ENCODE measurements at places on chromosomes 16 and 17.
A peak's percentile ranks its signal among the peaks of the same experiment; 100 is the strongest.

GRCh38 chr16:86584726-86585721 lies 6.7 kb downstream of the FOXL1 start:
- DNase-seq, result no peak

- DNase-seq, result no peak
Measured at GRCh38 chr17:49436174-49436573, 21.5 kb upstream of the PHB1 start.

DNA sequence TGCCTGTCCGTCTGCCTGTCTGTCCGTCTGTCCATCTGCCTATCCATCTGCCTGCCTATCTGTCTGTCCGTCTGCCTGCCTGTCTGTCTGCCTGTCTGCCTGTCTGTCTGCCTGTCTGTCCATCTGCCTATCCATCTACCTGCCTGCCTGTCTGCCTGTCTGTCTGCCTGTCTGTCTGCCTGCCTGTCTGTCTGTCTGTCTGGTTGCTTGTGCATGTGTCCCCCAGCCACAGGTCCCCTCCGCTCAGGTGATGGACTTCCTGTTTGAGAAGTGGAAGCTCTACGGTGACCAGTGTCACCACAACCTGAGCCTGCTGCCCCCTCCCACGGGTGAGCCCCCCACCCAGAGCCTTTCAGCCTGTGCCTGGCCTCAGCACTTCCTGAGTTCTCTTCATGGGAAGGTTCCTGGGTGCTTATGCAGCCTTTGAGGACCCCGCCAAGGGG lies 5.6 kb downstream of the GCGR start:
- DNase-seq, result no peak

- no peak for DNase-seq
Measured at GRCh38 chr16:23496821-23497542, 13.3 kb downstream of the GGA2 start.

DNA sequence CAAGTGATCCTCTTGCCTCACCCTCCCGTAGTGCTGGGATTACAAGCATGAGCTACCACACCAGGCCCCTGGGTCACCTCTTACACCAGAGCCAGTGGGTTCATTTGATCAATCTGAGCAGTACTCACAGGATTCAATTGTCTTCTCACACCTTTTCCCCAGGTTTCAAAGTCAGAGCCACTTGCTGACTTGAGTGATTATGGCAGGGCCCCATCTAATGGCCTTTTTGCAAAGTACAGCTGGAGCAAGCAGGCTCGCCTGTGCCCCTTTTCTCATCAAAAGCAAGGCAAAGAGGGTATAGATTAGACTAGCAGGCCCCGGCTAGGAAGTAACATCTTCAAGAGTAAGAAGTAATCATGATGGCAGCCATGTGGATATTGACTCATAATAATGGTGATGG lies 114.8 kb upstream of the NOL11 start:
- no peak for DNase-seq

DNA sequence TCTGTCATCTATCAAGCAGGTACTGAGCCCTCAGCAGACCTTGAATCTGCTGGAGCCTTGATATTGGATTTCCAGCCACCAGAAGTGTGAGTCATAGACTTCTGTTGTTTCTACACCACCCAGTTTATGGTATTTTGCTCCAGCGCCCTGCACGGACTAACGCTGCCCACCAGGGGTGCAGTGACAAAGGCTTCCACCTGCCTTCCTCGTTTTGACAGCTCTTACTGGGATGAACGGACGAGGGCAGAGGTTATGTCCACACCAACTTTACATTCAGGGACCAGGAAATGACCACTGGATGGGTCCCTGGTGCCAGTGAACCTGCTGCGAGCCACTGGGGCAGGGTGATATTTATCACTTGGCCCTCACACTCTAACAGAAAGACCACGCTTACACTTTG lies 66.6 kb upstream of the CBX4 start:
- no peak for DNase-seq

- DNase-seq, result no peak
Measured at GRCh38 chr16:11183035-11183812, 72.8 kb downstream of the SOCS1 start.

- peak; percentile 78 for DNase-seq
Measured at GRCh38 chr16:57462209-57462977, at the start of gene POLR2C. TSS of gene POLR2C (plus strand) at chr16:57462679. CDS start at chr16:57462725, 46 bp downstream.

- no peak for DNase-seq
Measured at GRCh38 chr16:79717333-79718137, 117.0 kb upstream of the MAF start.

- DNase-seq, result no peak
Measured at GRCh38 chr17:17137731-17138585, 68.2 kb downstream of the PLD6 start.

DNA sequence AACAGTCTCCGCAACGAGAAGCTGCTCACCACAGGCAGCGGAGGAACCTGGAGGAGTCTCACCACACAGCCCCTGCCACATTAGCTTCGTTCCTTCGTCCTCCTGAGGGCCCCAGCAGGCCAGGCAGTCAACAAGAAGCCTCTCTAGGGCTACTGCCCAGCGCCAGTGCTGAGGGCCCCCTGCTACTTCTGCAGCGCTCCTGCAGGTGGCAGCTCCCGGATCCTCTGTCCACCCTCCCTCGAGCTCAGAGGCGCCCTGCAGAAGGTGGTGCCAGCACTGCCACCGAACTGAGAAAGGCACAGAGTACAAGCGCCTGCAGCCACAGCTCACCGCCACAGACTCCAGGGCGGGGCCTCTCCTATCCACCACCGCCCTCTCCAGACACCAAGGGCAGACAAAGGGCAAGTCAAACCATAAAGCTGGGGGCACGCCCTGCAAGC lies 27.3 kb downstream of the KDM8 start:
- DNase-seq, result no peak

DNA sequence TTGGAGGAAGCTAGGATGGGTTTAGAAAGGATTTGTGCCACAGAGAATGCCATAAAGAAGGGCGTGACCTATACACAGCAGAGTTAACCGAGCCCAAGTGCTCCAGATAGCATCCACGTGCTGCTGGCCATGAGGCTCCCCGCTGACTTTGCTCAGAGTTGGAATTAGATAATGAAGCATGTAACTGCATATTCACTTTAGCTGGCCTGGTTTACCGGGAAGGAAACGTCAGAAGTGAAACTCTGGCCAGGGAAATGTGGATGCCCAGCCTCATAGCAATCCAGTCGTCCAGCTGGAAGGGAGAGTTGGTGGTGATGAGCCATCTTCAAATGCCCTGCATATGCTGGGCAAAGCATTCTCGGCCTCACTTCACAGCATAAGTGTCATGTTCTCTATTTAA lies 6.1 kb downstream of the KRT35 start:
- no peak for DNase-seq

GRCh38 chr17:49783071-49783715 lies 5.3 kb upstream of the KAT7 start:
- no peak for DNase-seq

GRCh38 chr17:57523926-57524632 lies 221.0 kb downstream of the CCDC182 start:
- no peak for DNase-seq

DNA sequence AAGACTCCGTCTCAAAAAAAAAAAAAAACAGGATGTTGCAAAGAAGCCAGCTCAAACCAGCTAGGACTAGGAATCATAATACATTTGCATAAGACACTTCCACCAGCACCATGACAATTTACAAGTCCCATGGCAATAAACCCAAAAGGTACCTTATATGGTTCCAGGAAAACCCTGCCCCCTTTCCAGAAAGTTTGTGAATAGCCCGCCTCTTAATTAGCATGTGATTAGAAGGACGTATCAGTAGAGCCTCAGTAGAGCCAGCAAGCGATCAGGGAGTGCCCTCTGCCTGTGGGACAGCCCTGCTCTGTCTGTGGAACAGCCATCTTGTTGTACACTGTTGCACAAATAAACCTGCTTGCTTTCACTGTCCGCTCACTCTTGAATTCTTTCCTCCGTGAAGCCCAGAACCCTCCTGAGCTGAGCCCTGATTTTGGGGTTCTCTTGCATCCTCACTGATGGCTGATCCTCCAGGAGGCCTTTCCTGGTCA lies 14.0 kb downstream of the NUPR1 start:
- no peak for DNase-seq

DNA sequence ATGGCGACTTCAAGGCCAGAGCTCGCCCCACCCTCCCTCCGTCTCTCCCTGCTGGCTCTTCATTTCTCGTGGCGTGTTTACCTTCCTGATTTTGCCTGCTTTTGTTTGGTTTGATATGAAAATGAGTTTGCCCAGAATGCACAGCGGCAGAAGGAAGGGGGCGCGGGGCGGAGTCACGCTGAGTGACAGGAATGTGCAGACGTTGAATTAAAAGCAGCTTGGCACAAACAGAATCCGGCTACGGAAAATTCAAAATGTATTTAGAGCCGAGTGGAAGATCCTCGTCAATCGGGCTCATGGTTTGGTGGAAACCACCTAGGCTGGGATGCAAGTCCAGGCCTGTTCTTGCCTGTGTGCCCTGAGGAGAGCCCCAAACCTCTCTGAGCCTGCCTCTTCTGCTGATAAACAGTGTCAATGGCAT lies 102.7 kb downstream of the SDK2 start:
- no peak for DNase-seq

GRCh38 chr17:61149862-61150362 lies 249.7 kb upstream of the TBX2 start:
- no peak for DNase-seq

GRCh38 chr17:3964203-3965117 lies at the start of gene ATP2A3:
TSS of gene ATP2A3 (minus strand) at chr17:3964437. CDS start at chr17:3964291, 146 bp downstream.
- DNase-seq, result no peak

DNA sequence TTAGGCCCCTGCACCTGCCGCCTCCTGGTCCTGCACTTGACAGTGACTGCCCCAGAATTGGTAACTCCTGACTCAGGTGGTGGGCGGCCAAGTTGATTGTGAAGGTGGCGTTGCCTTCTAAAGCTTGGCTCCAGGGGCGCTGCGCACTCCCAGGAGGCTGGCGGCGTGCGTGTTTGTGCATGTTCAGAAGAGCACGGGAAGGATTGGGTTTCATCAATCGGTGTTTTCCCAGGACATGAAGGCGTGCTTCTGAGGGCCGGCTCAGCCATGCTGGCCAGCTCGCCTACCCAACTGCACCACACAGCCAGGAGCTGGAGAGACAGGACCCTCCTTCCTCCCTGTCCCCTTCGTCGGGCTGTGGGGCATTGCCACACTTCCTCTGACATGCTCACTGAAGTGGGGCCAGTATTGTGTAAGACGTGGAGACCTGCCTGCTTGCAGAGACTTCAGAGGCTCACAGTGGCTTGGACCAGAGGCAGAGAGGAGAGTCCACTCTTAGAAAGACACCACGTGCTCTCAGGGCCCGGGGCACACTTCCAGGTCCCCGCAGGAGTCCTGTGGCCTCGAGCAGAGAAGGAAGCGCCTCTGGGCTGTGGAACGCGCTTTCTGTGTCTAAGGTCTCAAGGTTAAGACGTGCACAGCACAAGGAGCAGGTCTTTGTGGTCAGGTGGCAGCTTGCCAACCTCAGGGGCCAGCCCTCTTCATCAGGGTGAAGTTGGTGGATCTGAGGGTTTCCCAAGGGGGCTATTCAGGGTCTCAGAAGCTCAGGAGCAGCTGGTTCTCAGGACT lies 2.8 kb downstream of the RAB40C start:
- peak; percentile 45 for DNase-seq

DNA sequence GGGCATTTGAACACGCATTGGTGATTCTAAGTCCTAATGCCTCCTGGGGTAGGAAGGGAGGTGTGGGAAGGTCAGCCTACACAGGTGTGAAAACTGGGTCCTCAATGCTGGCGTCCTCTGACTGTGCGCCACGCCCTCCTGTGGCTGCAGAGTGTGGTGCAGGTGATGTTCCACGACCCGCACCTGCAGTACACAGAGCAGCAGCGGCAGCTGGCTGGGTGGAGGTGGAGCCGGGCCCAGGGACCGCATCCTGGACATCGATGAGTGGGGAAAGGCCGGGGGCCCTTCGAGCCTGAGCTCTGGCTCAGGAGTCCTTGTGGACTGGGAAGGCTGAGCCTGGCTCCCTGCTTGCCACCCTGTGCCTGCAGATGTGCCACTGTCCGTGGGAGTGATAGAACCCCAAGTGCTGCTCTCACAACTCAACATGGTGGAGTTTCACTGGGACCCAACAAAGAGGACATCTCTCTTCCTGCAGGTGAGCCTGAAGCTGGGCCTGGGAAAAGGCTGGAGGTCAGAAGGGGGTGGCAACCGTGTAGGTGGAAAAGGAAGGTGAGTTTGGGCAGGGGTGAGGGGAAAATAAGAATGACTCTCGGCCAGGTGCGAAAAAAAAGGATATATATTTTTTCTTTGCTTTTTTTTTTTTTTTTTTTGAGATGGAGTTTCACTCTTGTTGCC lies 14.0 kb upstream of the STAC2 start:
- DNase-seq, result no peak

- no peak for DNase-seq
Measured at GRCh38 chr16:17939723-17940122, 396.8 kb downstream of the NPIPA8 start.

GRCh38 chr16:84820305-84820684 lies 510 bp downstream of the CRISPLD2 start:
- no peak for DNase-seq
